ENCODE measurements at places on chromosomes 1 and 21.
A peak's percentile ranks its signal among the peaks of the same experiment; 100 is the strongest.

DNA sequence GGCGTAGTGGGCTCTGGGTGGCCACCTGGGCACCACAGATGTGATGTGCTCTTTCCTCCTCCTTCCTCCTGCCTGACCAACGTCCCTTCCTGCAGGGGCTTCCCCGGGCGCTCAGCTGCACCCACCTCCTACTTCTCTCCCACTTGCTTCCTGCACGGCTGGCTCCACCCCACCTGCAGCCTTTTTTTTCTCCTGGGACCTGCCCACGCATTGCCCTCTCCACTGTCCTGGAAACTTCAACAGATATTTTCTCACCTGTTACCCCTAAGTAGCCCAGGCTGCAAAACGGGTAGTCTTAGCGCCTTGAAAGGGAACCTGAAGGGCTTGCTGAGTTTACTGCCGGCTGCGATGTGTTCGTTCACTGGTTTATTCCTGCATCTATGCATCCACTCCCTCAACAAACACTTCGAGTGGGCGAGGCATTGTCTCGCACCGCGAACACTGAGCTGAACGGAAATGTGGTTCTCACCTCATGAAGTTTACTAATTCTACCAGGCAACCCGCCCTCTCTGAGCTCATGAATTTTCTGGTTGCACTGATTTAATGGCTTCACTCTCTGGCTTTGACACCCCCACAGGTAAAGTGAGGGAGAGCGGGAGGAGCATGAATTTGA is 23.6 kb downstream of the ZBTB18 start:
- DNase-seq = peak; percentile 44

DNA sequence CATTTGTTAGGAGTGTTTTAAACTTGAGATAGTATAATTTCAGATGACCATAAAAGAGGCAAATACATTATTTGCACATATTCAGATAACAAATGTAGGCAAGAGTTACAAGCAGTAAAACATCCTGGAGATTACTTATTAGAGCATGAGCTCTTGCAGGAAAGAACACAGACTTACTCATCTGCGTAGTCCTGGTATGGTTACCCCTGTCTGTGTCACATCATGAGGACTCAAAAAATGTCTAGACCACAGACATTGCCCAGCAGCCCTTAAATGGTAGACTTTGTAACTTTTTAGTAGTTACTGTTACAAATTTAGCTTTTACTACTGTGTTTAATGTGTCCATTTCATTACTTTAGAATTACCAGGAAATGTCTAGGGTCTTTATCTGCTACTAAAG is 12.8 kb downstream of the CACHD1 start:
- no peak for DNase-seq

DNA sequence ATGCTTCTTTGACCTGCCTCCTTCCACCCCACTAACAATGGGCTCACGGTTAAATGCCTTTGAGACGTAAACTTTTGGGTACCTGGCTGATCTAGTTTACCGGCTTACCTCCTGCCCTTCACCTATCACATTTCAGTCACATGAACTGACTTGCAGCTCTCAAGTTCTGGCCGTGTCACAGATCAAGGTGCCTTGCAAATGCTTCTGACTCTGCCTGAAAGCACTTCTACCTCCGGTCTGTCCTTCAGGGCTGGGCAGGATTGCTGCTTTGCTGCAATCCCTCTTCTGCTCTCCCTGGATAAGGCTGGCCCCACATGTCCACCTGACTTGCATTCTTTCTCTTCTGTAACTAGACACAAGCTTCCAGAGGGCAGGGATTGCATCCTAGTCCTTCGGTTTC is 69.0 kb downstream of the GRIK1 start:
- no peak for DNase-seq

DNA sequence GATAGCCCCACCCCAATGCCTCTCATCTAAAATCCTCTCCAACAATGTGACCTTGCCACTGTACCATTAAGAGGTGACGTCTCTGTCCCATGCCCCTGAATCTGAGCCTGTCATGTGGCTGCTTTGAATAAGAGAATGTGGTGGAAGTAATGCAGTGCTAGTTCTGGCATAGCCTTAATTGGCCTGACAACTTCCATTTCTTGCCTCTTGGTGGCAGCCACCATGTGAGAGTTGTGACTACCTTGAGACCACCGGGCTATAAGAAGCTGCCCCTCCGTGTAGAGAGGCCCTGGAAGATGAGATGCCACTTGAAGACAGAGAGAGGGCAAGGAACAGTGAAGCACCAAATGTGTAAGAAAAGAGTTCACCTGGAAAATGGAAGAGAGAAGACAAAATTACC is 95.4 kb downstream of the POFUT2 start:
- no peak for DNase-seq

GRCh38 chr1:28761189-28761588 is 24.4 kb downstream of the YTHDF2 start:
- DNase-seq = no peak

- no peak for DNase-seq
Measured at GRCh38 chr1:151805066-151805820, at the start of gene LINGO4. LINGO4 (minus strand) TSS chr1:151805419; CDS start chr1:151802704, 2,715 bp downstream.

DNA sequence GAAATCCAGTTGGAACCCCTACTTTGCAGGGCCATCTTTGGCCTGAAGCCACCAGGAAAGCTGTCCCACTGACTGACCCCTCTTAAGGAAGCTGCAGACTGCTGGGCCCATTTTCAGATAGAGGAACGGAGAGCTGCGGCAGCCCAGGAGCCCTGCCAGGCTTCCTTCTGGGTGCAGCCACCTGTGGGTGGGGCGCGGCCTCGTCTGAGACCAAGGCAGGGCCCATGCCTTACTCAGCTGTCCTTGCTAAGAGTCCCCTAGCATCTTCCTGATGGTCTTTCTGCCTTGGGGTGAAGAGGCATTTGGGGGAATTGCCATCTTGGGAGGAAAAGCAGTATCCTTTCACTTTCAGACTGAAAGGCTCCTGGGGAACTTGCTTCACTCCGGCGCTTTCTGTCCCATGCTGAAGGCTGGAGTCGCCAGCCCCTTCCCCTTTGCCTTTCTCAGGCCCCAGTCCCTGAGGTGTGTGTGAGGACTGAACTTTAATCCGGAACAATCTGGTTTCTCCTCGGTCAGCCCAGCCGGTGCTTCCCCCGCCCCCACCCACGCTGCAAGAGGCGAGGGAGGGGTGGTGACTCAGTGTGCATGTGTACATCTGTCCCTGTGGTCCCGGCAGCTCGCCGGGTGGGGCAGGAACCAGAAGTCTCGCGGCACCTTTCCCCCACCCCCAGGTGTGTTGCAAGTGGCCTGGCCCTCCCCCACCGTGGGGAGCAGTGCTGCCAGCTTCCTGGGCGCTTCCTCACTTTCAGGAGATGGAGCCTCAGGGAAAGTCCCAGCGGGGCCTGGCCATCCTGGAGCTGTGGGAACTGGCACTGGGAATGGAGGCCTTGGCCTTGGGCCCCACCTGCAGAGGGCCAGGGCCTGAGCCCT is 5.1 kb downstream of the ZC3H12A start:
- peak; percentile 96 for DNase-seq

GRCh38 chr1:147612366-147612765 is 58.0 kb downstream of the ACP6 start:
- DNase-seq = no peak

- no peak for DNase-seq
Measured at GRCh38 chr1:209751627-209752231, 4.1 kb upstream of the TRAF3IP3 start.

DNA sequence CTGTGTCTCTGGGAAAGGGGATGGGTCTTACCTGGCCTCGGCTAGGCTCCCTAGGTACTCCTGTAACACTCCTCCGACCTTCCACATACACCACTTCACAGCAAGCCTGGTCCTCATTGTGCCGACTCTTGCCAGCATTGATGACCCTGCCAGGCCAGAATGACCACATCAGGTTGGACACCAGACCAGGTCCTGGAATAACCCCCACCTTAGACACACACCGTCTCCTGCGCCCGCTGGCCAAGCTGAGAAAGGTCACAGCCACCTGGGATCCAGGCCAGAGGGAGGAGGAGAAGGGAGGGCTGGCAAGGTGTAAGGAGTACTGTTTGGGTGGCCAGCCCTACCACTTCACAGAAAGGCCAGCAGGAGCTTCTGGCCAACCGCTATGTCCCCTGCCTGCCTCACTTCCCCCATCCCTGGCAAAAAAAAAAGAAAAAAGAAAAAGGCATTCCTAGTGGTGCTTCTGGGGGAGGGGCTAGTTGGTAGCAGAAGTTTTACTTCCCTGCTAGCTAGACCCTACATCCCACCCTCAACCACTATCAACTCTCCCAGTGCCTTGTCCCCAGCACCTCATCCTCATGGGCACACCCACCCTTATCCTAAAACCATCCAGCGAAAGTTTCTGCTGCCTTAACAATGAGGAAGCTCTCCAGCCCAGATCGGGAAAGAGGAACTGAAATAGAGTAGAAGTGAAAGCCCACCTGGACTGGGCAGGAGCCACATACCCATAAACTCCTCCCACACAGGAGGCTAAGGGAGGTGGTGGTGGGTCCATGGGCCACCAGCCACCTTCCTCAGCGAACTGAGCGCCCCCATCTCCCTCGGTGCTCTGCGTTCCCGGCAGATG is 1.4 kb downstream of the PPM1J start:
- no peak for DNase-seq

DNA sequence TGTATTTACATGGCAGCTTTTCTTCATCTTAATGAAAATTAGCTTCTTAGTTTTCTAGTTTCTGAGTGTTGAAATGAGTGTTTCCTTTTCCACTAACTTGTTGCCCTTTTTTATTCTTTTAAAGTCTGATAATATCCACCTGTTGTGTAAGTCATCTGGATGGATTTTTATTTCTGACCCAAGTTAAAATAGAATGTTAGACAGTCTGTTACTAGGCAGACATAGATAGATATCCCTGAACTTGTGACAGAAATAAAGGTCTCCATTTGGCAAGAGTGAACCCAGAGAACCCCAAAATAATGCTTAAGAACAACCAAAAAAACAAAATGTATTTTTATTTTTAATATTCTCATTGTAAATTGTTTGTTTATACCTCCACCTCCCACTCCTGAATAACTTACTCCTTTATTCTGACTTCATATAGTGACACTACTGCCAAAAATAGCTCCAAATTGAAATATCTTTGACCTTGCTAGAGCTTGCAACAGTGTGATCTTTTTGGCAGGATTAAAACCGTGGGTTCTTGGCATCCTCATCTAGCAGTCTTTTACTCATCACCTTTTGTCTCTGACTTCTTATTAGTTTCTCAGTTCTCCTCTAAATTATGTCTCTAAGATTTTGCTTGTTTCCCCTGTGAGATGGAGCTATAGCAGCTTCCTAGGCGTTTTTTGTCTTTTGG is 26.9 kb upstream of the SH3D21 start:
- no peak for DNase-seq

- no peak for DNase-seq
Measured at GRCh38 chr1:117598489-117598888, 7.4 kb upstream of the TENT5C start.

DNA sequence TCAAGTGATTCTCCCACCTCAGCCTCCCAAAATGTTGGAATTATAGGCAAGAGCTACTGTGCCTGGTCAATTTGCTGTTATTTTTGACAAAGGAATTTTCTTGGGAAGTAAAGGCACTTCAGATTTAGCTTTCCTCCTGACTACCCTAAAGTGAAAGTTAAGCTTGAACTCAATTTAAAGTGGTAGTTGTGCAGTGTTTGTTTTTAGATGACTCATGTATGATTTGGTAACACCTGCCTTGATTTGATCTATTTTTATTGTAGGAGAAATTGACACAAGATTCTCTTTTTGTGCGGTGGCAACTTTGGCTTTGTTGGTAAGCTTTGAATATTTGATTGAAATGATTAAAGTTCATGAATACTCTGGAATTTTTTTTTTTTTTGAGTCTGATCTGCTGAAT is 5.0 kb downstream of the RABGGTB start:
- DNase-seq = no peak

- no peak for DNase-seq
Measured at GRCh38 chr21:45169001-45169400, 94.6 kb downstream of the ADARB1 start.

- DNase-seq = no peak
Measured at GRCh38 chr1:107378866-107379265, 238.0 kb downstream of the NTNG1 start.

- no peak for DNase-seq
Measured at GRCh38 chr1:32250893-32251716, at the start of gene LCK. LCK (plus strand) TSS chr1:32251265; CDS start chr1:32274330, 23,065 bp downstream.

DNA sequence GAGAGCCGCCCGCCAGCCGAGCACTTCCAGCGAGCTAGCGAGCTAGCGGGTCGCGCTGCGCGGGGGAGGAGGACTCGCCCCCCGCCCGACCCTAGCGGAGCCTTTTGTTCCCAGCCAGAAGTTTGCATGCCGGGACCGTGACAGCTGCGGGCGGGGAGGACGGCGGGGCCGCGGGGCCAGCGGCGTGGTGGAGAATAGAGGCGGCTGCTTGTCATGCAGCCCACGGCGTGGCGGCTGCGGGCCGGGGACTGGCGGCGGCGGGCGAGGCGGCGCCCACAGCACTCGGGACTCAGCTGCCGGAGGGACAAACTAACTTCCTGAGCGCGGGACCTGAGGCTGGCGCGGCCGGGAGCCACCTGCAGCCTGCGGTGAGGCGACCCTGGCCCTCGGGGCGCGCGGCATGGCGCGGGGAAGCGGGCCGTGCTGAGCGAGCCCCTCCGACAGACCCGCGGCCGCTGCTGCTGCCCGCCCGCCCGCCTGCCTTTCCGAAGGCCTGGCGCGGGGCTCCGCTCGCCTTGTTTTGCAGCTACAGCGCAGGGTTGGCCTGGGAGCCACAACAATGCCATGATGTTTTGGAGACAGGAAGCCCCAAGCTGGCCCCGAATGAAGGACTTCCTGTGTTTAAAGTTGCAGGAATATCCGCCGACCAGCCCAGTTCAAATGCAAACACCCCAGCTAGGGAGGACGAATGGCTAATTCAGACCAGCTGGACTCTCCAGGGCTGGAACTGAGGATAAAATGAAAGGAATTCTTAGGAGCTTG is 82.2 kb upstream of the BMP8A start:
- DNase-seq = peak; percentile 78

GRCh38 chr1:40281853-40282252 is 23.8 kb downstream of the ZMPSTE24 start:
- no peak for DNase-seq

DNA sequence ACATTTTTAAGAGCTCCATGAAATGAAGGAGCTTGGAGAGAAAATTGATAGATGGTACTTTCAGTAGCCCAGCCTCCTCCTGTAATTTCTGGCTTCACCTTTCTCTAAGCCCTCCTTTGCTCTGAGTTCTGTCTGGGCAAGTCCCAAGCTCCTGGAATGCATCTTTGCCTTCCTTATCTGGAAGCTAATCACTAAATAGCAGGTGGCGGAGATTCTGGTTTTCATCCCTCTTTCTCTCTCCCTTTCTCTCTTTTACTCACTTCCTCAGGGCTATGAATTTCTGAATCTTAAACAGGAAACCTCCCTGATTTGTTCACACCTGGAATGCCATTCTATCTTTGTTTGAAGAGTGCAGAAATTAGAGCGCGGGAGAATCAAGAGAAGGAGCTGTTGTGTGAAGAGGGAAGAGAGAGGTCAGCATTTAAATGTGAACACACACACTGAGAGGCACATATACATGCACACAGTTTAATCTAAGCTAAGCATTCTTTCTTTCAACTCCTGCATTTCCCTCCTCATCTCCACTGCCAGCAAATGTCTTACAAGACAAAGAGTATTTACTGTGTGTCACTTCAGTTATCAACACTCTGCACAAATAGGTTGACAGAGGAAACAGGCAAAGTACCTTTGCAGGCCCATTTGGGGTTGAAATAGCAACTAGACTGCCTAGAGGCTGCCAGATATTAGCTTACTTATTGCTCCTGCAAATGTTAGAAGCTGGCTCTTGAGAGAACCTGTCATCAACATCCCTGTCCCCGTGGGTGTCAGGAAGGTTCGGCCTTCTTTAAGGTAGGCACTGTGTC is 199.4 kb upstream of the CAMK1G start:
- DNase-seq = no peak
